Activated CD8-positive, alpha-beta T cell treated with anti-CD3 and anti-CD28 coated beads for 36 hours (primary cell): ENCODE measurements at places on chromosomes 3 and 15. TPM values are rescaled to one million over a fixed set of nuclear protein-coding genes. Genes with fewer than 3 reads are reported as not detected.

ASB7 gene
- 18.4 TPM for total RNA-seq

MST1 gene
- total RNA-seq: 11.8 TPM

RAD51 gene
- 77.0 TPM for total RNA-seq

NTRK3 gene
- total RNA-seq: not detected

BLM gene
- total RNA-seq: 53.6 TPM

ECE2 gene
- not detected for total RNA-seq

- H3K27me3 ChIP-seq: no peaks in the 10 kb centered on the region
- DNase-seq: no peak
- H3K4me3 ChIP-seq: no peak overlapping the region
- no peak overlapping the region for H3K27ac ChIP-seq
- no peaks in the 10 kb centered on the region for H3K36me3 ChIP-seq
Measured at GRCh38 chr15:83567318-83567717, 86.6 kb upstream of the ADAMTSL3 start.

DNA sequence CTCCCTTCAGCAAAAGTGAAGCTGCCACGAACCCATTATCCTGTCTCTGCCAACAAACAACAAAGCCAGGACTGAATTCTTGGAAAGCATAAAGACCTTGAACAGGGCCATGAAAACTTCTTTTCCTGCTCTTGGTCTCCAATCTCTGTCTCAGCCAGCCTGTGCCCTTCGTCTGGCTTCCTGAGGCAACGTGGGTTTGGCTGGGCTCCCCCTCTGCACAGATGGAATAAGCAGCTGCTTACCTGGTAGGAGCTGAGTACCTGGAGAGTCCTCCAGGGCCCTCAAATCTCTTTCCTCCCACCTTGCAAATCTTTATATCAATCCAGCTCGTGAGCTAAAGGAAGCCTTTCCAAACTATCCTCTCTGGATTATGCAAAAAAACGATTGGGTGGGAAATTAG, 97.6 kb upstream of the PSMD6 start:
- peaks cover 11% of the 10 kb centered on the region for H3K27me3 ChIP-seq
- no peak overlapping the region for H3K27ac ChIP-seq
- no peak overlapping the region for H3K4me3 ChIP-seq
- no peaks in the 10 kb centered on the region for H3K36me3 ChIP-seq
- no peaks in the 10 kb centered on the region for H3K4me1 ChIP-seq
- DNase-seq: no peak

DNA sequence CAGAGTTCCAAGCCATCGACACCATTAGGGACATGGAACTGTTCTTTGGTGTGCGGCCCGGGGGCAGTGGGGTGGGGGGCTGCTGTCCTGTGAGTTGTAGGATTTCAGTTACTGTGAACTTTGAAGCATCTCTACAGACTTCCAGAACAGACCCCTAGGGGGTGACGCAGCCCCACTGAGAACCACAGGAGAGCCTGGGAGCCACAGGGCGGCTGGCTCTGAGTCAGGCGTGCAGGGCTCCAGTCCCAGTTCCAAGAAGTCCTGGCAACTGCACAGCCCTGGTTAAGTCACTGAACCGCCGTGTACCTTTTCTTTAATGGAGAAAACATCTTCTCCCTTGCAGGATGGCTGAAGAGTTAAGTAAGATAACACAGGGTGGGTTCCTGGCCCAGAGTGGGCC, 23.5 kb upstream of the LRTM1 start:
- no peak for DNase-seq
- H3K27ac ChIP-seq: no peak overlapping the region
- H3K36me3 ChIP-seq: no peaks in the 10 kb centered on the region
- no peak overlapping the region for H3K4me3 ChIP-seq
- H3K27me3 ChIP-seq: no peaks in the 10 kb centered on the region
- no peaks in the 10 kb centered on the region for H3K4me1 ChIP-seq

DNA sequence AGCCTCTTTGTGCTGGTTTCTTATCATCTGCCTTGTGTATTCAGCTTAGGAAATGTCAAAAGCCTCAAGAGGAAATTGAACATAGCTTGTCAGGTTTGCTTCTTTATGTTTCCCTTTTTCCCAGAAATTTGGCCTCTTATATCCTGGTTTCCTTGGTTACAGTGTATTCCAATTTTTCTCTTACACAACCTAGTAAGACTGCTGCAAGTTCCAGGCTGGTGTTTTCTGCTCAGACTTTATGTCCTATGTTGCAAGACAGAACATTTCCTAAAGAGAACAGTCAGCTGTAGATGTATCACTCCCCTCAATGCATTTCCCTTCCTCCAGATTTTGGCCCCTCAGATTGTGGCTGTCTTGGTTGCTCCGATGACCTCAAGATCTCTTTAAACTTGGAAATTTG, 102.5 kb downstream of the SH3GL3 start:
- H3K27me3 ChIP-seq: peaks cover 14% of the 10 kb centered on the region
- H3K4me1 ChIP-seq: no peaks in the 10 kb centered on the region
- no peak for DNase-seq

DNA sequence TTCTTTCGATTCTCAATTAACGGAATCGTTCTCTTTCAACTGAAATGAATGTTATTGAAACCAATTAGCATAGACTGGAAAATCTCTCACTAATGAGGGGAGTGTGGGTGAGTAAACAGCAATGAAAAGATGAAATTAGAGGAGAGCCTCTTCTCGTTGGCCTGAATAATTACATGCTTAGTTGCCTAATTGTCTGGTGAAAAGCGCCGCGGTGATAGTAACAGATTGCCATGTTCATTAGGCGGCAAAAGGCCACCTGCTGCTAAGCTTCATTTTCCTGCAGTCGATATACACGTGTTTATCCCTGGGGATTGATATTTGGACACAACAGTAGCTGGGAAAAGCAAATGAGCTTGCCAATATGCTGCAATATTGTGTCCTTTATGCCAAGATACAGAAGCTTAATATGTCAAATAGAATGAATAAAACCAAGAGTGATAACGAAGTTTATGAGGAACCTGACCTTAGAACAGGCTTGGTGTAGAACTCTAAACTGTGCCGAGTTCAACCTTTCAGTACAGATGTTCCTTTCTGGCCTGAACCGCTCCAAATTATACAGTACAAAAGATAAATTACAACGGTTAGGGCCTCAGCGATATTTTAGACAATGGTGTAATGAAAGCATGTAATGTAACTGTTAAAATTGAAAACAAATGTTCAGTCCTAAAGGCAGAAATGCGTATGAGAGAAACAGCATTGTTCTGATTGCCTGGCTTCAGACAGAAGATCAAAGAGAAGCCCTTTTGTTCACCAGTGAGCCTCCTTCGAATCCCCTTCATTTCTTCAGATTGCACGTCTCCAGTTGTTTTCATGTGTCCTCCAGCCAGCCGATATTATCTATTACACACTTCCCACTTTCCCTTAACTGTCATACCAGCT, 185.2 kb downstream of the SHOX2 start:
- no peak overlapping the region for H3K4me3 ChIP-seq
- no peak overlapping the region for H3K27ac ChIP-seq
- H3K36me3 ChIP-seq: no peaks in the 10 kb centered on the region
- DNase-seq: no peak
- H3K27me3 ChIP-seq: peaks cover 1% of the 10 kb centered on the region

GRCh38 chr15:25415707-25416106, 23.1 kb downstream of the UBE3A start:
- H3K4me3 ChIP-seq: no peak overlapping the region
- H3K27ac ChIP-seq: no peak overlapping the region
- H3K27me3 ChIP-seq: no peaks in the 10 kb centered on the region
- DNase-seq: no peak
- H3K4me1 ChIP-seq: peaks cover 68% of the 10 kb centered on the region

DNA sequence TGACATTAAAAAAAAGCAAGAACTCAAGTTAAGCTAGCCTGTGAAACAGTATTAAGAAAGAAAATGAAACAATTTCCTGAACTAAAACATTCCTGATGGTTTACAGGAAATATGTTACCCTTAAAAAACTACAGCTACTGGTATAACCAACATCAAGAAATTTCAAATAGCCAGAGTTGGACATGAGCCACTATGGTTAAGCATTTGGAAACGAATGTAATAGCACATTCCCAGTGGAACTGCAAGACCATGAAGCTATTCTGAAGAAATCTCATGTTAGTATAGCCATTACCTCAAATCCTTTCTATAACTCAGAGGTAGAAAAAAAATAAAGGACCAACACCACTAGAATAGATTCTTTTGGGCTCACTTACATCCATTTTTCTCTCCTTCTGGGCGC, 30.2 kb downstream of the CPNE4 start:
- DNase-seq: no peak
- H3K4me3 ChIP-seq: no peak overlapping the region
- H3K4me1 ChIP-seq: no peaks in the 10 kb centered on the region
- H3K27ac ChIP-seq: no peak overlapping the region
- H3K36me3 ChIP-seq: no peaks in the 10 kb centered on the region

GRCh38 chr15:31456354-31457060, 129.9 kb downstream of the KLF13 start:
- H3K4me1 ChIP-seq: peaks cover 28% of the 10 kb centered on the region
- H3K4me3 ChIP-seq: no peak overlapping the region
- no peaks in the 10 kb centered on the region for H3K27me3 ChIP-seq
- no peak for DNase-seq

DNA sequence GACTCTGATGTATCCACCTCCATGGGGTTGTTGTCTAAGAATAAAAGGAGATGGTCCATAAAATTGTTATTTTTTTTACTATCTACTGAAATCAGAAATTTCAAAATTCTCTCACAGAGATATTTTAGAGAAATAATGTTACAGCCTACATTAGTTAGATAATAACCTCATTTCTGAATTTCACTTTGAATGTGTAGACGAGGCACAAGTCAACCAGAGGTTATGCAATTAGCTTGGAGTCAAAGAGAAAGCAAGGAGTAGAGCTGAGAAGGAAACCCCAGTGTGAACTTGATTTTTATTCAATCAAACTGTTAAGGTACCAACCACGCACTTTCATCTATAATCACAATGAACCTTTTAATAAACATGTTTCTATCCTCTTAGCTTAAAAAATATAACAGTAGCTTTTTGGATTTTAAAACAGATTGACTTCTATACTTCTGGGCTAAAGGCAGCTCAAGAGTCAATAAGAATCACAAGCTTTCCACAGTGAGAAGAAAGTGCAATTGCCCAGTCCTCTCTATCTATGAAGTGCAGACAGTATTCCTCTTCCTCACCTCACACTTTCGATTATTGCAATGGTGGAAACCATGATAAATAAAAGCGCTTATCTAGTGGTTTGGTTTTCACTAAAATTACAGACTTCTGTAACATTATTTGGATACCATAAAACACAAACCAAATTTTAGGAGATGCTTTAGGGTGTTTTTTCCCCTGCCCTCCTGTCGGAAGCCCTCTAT, 403.2 kb downstream of the ZBTB20 start:
- no peak overlapping the region for H3K27ac ChIP-seq
- DNase-seq: no peak
- H3K36me3 ChIP-seq: peaks cover 5% of the 10 kb centered on the region
- H3K27me3 ChIP-seq: no peaks in the 10 kb centered on the region
- H3K4me3 ChIP-seq: no peak overlapping the region

DNA sequence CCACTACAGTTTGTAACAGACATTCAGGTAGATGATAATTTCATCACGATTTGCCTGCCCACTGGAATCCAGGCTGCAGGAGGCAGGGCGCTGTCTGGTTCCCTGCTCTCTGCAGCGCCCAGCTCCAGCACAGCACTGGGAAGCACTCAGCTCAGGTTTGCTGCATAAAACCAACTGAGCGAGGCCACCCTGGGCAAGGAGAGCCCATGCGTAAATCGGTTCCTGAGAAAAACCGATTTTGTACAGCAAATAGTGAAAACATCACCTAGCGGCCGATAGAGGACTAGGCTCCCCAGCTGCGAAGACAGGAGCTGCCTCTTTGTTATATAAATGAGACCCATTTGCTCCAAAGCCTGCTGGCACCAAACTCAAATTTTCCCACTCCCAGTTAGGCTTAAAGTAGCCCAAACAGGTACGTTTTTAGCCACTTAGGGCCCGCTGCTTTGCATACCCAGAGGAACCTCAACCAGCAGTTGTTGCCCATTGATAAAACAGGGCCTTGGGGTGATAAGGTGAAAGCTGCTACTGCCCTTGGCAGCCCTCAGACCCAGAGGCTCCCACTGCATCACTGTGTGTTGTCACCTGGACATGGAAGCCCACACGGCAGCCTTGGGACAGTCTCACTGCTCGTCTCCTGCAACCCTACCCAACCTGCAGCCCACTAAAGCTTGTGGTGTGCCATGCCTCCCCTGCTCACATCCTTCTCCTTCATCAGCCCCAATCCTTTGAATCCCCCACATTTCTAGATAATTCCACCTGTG, 47.5 kb downstream of the ALDH1L1 start:
- no peak for DNase-seq
- H3K4me1 ChIP-seq: no peaks in the 10 kb centered on the region
- no peak overlapping the region for H3K27ac ChIP-seq
- H3K27me3 ChIP-seq: peaks cover 11% of the 10 kb centered on the region

DNA sequence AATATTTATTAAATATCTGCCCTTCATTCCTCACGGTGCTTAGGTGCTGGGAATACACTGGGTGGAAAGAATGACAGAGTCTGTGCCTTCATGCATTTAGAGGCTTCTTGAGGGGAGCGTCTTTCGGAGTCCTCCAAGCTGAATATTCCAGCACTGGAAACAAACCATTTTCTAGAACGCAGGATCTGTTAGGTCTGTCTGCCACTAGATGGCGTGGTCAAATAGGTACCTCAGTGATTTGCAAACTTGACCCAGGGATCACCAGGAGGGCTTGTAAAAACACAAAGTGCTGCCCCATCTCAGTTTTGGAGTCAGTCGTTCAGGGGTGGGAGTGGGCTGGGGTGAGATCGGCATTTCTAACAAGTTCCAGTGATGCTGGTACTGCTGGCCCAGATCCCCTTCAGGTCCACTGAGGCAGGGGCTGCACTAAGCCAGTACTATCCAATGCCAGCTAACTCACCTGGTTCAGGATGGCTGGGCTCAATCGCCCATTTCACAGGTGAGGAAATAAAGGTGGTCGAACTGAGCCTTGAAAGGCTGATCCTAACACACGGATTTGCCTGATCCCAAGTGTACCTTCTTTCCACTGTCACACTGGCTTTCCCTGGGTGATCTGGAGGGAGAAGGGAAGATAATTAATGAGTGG, 14.8 kb downstream of the ARNT2 start:
- no peaks in the 10 kb centered on the region for H3K4me1 ChIP-seq
- H3K36me3 ChIP-seq: no peaks in the 10 kb centered on the region
- no peak overlapping the region for H3K27ac ChIP-seq
- H3K27me3 ChIP-seq: peaks cover 12% of the 10 kb centered on the region
